ENCODE measurements at places on chromosomes 1 and 21.

GRCh38 chr1:94873520-94874351 lies 53.2 kb downstream of the CNN3 start:
- DNase-seq: no peak

- DNase-seq: no peak
Observed at GRCh38 chr21:46001821-46002681, 20.5 kb downstream of the COL6A1 start.

DNA sequence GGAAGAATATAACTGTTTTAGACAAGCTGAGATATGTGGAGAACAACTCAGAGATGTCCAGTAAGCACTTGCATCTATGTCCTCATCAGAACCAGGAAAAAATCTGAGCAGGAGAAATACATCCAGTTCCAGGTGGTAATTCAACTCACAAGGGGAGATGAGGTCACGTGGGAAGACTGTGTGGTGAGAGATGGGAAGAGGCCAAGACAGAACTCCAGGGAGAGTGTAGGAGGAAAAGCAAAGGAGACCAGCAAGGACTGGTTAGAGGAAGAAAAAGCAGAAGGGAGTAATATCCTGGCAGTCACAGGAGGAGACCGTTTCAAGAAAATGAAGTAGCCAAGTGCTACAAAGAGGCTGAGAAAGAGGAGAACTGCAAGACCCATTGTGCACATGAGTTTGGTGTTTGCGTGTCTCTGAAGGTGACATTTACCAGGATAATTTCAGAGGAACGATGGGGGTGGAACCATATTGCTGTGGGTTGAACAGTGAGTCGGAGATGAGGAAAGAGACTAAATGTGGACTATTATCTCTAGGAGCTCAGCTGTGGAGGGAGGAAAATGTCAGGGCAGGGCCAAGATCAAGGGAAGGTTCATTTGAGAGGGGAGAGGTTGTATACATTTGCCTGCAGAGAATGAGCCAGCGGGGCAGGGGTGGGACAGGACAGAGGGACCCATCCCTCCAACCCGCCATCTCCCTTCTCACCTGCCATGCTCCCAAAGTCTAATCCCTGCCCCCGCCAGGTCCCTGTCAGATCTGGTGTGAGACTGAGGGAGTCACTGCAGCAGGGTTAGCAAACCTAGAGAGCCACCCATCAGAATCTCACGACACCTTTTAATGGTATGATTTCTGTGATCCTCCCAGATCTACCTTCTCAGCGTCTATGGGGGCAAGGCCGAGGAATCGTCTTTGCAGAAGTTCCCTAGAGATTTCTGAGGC lies 24.9 kb downstream of the SUSD4 start:
- no peak for DNase-seq

- DNase-seq: no peak
Observed at GRCh38 chr1:93810316-93810715, 68.7 kb downstream of the DNTTIP2 start.

- no peak for DNase-seq
Observed at GRCh38 chr1:74412244-74412643, 100.2 kb downstream of the LRRC53 start.

DNA sequence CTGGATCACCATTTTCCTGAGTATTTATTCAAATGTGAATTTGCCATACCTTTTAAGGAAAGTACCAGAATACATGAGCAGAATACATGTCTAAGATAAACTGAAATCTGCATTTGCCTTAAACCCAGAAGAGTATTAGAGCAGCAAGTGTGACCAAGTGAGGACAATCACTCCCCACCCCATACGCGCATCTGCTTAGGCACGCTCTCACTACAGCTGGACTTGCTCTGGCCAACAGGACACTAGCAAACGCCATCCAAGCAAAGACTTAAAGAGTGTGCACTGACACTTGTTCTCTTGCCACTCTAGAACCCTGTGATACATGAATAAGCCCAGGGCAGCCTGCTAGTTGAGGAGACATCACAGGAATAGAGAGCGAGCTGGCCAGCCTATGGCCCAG lies 25.6 kb downstream of the NUP133 start:
- no peak for DNase-seq

DNA sequence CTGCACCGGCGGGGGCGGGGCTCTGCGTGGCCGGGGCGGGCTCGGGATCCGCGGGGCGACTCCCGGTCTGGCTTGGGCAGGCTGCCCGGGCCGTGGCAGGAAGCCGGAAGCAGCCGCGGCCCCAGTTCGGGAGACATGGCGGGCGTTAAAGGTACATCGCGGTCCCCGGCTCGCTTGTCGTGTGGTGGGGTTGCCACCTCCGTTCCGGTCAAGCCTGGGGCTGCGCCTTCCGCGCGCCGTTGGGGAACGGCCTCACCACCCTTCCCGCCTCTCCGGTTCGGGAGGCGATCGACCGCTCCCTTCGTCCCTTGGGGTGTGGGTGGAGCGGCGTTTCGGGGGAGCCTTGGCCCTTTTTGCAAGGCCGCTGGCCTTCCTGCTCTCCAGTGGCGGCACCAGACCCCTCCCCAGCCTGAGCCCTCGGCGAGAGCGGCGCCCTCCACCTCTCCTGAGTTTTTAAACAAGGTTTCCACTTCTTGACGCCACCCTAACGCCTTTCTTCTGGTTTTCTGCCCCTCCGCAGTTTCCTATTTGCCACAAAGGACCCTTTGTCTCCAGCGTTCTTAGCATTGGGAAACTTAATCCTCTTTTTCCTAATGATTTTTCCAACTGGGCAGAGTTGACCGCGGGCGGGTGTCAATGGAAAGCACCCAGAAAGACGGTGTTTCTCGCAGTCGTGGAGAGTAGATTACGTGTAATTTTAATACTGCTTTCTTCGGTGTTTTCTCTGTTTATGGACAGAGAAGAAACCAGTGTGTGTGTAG lies at the start of the genes LEPR and LEPROT:
Gene LEPR, plus strand, starts transcription at position 79 of the 761 bp plus-strand sequence. CDS start 144,898 bp downstream, outside the sequence.
Gene LEPROT, plus strand, starts transcription at position 79 of the 761 bp plus-strand sequence. Its CDS starts 57 bp downstream, at position 136.
- DNase-seq: no peak

DNA sequence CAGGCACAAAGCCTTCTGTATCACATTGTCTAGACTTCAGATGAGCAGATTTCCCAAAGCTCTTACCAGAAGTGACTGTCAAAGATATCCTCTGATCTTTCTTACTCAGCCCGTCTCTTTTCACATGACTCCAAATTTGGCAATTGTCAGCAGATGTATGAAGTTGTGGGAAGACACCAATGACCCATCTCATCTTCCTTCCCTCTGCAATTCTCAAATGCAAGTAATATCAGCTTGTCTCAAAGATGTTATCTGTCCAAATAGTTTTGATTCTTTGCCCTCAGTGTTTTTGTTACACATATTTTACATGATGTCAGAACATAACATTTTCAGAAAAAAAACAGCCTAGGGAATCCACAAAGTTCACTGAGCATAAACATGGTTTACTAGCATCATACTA lies 45.1 kb upstream of the RGS2 start:
- DNase-seq: no peak

DNA sequence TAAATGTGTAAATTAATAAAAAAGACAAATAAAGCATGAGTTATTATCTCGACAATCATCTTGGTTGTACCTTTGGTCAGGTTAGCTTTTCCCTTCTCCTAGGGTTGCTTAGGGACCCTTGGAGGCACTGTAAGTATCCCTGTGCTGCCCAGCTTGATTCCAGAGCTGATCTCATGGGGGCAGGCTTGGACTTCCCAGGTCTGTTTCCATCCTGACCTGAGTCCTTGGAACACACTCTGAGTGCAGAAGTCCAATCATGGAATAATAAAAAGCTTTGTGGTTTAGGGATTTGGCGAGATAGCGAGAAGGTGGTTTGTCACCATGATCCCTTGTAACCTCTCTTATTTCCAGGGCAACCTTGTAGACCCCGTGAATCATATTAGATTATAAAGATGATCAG lies 18.7 kb upstream of the PAPPA2 start:
- DNase-seq: no peak

All from hematopoietic multipotent progenitor cell treated with erythropoietin and hydrocortisone succinate and interleukin-3 and kit ligand, for 4 days (in vitro differentiated cells).